Upper lobe of left lung (tissue), 6 donors: ENCODE measurements at places on chromosomes 2 and 18.

DNA sequence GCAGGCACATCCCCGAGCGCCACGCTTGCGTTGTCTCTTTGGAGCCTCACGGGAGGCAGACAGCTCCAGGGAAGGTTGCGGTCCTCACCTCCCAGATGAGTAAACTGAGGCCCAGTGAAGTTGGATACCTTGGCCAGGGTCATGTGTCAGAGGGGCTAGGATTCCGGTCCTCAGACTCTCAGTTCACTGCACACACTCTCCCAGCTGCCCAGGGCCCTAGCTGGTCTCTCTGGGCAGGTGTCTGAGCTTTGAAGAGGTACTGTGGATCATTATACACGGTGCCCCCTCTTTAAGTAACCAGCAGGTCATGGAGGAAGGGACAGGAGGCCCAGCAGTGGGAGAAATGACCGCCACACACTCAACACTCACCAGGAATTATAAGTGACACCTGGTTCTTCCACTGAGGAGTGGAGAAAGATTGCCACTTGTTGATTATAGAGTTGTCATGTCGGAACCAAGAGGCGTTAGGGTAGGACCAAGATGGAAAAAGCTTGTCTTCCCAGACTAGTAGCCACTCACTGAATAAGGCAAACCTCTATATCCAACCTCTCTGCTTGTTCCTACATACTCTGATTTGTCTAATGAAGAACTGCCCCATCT, 588 bp downstream of the TMEM214 start:
- H3K36me3 ChIP-seq, result peaks cover 24% of the 10 kb centered on the region
- H3K4me1 ChIP-seq, result peaks cover 31% of the 10 kb centered on the region
- H3K4me3 ChIP-seq, result peak overlapping the region; percentile 93
- no peaks in the 10 kb centered on the region for H3K27me3 ChIP-seq

GRCh38 chr2:206647985-206648384, 5.7 kb downstream of the FAM237A start:
- H3K4me1 ChIP-seq, result no peaks in the 10 kb centered on the region
- H3K27ac ChIP-seq, result no peak overlapping the region
- H3K27me3 ChIP-seq, result no peaks in the 10 kb centered on the region
- DNase-seq, result no peak
- H3K36me3 ChIP-seq, result no peaks in the 10 kb centered on the region

GRCh38 chr18:44887227-44887631, 206.5 kb downstream of the SETBP1 start:
- H3K27me3 ChIP-seq, result no peaks in the 10 kb centered on the region
- H3K27ac ChIP-seq, result no peak overlapping the region
- no peaks in the 10 kb centered on the region for H3K36me3 ChIP-seq
- no peak for DNase-seq
- no peaks in the 10 kb centered on the region for H3K4me1 ChIP-seq

- H3K27me3 ChIP-seq, result no peaks in the 10 kb centered on the region
- H3K36me3 ChIP-seq, result no peaks in the 10 kb centered on the region
- H3K4me1 ChIP-seq, result no peaks in the 10 kb centered on the region
- DNase-seq, result no peak
These were observed 95.4 kb downstream of the SOCS6 start for GRCh38 chr18:70384181-70384790.

DNA sequence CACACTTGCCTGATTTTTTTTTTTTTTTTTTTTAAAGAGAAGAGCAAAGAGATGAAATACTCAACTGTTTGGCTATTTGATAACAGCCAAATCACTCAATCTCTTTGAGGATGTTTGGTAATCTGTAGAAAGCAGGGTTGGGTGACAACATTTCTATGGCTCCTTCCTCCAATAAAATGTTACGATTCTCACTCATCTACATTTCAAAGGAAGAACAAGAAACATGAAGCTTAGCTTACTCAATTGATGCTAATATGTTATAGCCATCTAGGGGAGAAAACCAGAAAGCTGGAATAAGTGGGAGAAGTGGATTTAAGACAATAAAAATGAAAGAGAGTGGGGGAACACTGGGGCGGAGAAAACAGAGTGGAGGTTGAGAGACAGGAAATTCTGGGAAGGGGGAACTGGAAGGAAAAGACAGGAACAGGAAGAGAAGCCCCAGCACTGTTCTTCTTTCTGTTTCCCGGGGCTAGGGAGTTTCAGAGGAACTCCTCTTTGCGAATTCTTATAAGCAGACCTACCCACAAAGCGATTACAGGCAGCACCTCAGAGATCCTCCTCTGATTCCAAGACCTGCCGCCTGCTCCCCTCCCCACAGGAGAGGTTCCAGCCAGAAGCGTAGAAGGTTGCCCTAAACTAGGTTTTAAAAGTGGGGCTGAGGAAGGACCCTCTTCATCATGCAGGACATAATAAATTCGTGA, 13.3 kb downstream of the ST3GAL5 start:
- H3K27me3 ChIP-seq, result no peaks in the 10 kb centered on the region
- no peaks in the 10 kb centered on the region for H3K36me3 ChIP-seq
- H3K4me1 ChIP-seq, result peaks cover 39% of the 10 kb centered on the region

GRCh38 chr2:52859065-52859464, 908.5 kb upstream of the CHAC2 start:
- no peak overlapping the region for H3K4me3 ChIP-seq
- H3K36me3 ChIP-seq, result no peaks in the 10 kb centered on the region
- no peaks in the 10 kb centered on the region for H3K4me1 ChIP-seq
- no peak for DNase-seq
- H3K27ac ChIP-seq, result no peak overlapping the region
- H3K27me3 ChIP-seq, result no peaks in the 10 kb centered on the region

- no peak overlapping the region for H3K27ac ChIP-seq
- no peaks in the 10 kb centered on the region for H3K4me1 ChIP-seq
- H3K4me3 ChIP-seq, result no peak overlapping the region
These were observed 273.7 kb upstream of the LRATD1 start for GRCh38 chr2:14358774-14359173.

GRCh38 chr2:149226790-149227189, 103.6 kb upstream of the LYPD6 start:
- no peak overlapping the region for H3K27ac ChIP-seq
- H3K4me3 ChIP-seq, result no peak overlapping the region
- H3K4me1 ChIP-seq, result no peaks in the 10 kb centered on the region
- no peaks in the 10 kb centered on the region for H3K27me3 ChIP-seq
- no peaks in the 10 kb centered on the region for H3K36me3 ChIP-seq
- DNase-seq, result peak; percentile 9

- H3K27ac ChIP-seq, result no peak overlapping the region
- H3K4me1 ChIP-seq, result no peaks in the 10 kb centered on the region
- no peak overlapping the region for H3K4me3 ChIP-seq
- DNase-seq, result no peak
- H3K27me3 ChIP-seq, result no peaks in the 10 kb centered on the region
These were observed 1367.3 kb upstream of the TMEFF2 start for GRCh38 chr2:193562031-193562430.

- H3K27me3 ChIP-seq, result no peaks in the 10 kb centered on the region
- H3K4me3 ChIP-seq, result no peak overlapping the region
- H3K4me1 ChIP-seq, result no peaks in the 10 kb centered on the region
- no peaks in the 10 kb centered on the region for H3K36me3 ChIP-seq
- no peak overlapping the region for H3K27ac ChIP-seq
- DNase-seq, result no peak
These were observed 58.6 kb upstream of the BCL11A start for GRCh38 chr2:60612033-60612432.

DNA sequence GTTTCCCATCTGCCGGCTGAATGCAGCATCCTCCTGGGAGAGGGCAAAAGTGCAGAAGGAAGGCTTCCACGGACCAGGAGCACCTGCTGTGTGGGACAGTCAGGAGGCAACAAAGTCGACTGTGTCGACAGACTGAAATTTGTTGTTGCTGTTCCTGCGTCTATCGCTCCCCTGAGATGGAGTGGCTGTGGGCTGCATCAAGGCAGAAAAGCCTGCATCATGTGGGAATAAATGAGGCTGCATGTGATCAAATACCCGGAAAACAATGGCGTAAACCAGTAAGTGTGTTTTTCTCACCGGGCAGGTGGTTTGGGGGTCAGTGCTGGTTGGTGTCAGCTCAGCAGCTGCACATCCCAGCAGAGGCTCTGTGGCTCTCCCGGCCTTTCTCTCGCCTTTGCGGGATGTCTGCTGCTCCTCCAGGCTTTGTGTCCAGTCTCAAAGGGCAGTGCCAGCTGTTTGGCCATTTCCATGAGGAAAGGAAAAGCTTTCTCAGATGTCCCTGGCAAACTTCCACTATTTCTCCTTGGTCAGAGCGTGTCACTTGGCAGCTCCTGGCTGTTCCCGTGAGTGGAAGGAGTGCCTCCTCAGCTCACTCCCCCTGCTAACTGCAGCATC, 262.4 kb downstream of the NDUFA10 start:
- DNase-seq, result no peak
- no peak overlapping the region for H3K27ac ChIP-seq
- H3K4me3 ChIP-seq, result no peak overlapping the region
- no peaks in the 10 kb centered on the region for H3K4me1 ChIP-seq

DNA sequence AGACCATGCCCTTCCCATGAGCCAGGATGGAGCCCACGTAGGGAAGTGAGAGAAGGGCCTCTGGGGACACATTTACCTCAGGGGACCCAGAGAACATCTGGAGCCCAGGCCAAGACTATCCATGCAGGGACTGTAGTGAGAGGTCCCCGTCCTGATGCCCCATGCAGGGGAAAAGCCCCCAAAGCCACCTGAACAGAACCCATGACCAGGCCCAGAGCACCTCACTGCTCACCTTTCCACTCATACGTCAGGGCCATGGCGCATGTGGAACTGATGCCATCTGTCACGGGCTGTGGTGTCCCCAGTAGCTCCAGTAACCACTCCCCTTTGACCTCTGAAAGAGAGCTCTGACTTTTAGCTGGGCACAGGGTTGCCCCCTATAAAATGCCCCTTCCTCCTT, 106.5 kb upstream of the TEX51 start:
- no peaks in the 10 kb centered on the region for H3K27me3 ChIP-seq
- no peaks in the 10 kb centered on the region for H3K4me1 ChIP-seq
- H3K4me3 ChIP-seq, result no peak overlapping the region
- no peak for DNase-seq
- H3K27ac ChIP-seq, result no peak overlapping the region
- no peaks in the 10 kb centered on the region for H3K36me3 ChIP-seq

- H3K36me3 ChIP-seq, result no peaks in the 10 kb centered on the region
- peak overlapping the region; percentile 97 for H3K27ac ChIP-seq
- H3K4me3 ChIP-seq, result peak overlapping the region; percentile 85
- peaks cover 11% of the 10 kb centered on the region for H3K27me3 ChIP-seq
- DNase-seq, result peak; percentile 44
These were observed 1.3 kb downstream of the SPTBN1 start for GRCh38 chr2:54457323-54458023.

DNA sequence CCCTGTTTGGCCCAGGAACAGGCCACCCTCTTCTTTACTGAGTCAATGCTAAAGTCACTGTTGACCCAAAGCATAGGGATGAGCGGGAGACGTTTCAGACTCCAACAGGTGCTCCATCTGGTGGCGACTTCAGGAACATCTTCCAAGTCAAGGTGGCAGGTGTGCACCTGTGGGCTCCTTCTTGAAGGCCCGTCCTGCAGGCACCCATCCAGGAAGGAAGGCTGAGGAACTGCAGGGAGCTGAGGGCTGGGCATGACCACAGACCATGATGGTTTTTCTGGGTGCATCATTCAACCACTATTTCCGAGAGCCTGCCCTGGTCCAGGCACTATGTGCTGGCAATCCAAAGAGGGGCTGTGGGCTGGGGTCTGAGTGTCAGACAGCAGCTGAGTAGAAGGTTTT, 142.8 kb downstream of the NDUFA10 start:
- no peak overlapping the region for H3K27ac ChIP-seq
- H3K27me3 ChIP-seq, result no peaks in the 10 kb centered on the region
- no peak overlapping the region for H3K4me3 ChIP-seq
- no peak for DNase-seq
- peaks cover 7% of the 10 kb centered on the region for H3K4me1 ChIP-seq

GRCh38 chr2:85744741-85745601, 8.8 kb upstream of the ATOH8 start:
- H3K4me1 ChIP-seq, result peaks cover 71% of the 10 kb centered on the region
- no peaks in the 10 kb centered on the region for H3K36me3 ChIP-seq
- peak overlapping the region; percentile 91 for H3K27ac ChIP-seq
- H3K27me3 ChIP-seq, result no peaks in the 10 kb centered on the region
- DNase-seq, result no peak
- no peak overlapping the region for H3K4me3 ChIP-seq

GRCh38 chr18:58394046-58394445, 234.8 kb downstream of the ALPK2 start:
- no peak for DNase-seq
- no peaks in the 10 kb centered on the region for H3K27me3 ChIP-seq
- H3K4me3 ChIP-seq, result no peak overlapping the region
- no peak overlapping the region for H3K27ac ChIP-seq
- peaks cover 48% of the 10 kb centered on the region for H3K36me3 ChIP-seq
- H3K4me1 ChIP-seq, result no peaks in the 10 kb centered on the region

DNA sequence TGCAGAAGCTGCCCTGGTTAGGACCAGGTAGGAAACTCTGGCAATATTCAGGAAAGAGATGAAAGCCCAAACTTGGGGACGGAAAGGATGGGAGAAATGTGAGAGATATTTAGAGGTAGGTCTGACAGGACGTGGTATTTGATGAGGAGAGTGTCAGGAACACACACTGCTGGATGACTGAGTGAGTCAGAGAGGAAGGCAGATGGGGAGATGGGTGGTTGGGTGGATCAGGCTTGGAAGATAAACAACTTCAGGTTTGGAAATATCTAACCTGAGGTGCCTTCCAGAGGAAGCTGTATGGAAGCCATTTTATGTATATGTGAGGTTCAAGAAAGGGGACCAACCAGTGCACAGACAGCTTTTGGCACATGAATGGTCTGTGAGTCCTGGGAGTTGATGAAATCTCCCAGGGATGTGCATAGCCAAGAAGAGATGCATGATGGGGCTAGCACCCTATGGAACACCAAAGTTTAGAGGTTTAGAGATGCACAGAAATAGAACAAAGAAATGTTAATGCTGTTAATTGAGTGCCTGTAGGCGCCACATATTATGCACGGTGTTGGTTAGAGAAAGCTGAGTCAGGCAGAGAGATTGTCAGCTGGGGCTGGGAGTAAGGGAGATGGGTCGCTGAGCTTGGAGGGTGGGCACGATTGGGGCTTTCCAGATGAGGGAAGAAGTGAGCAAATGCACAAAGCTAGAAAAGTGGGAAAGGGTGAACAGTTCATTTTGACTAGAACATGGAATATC, 101.0 kb downstream of the VIT start:
- H3K4me3 ChIP-seq, result no peak overlapping the region
- DNase-seq, result no peak
- no peak overlapping the region for H3K27ac ChIP-seq
- no peaks in the 10 kb centered on the region for H3K36me3 ChIP-seq

GRCh38 chr2:236284208-236284607, 20.0 kb upstream of the ASB18 start:
- no peak overlapping the region for H3K27ac ChIP-seq
- H3K36me3 ChIP-seq, result no peaks in the 10 kb centered on the region
- no peaks in the 10 kb centered on the region for H3K27me3 ChIP-seq
- no peak for DNase-seq
